ENCODE measurements at places on chromosomes 7 and 10. TPM values are rescaled to one million over a fixed set of nuclear protein-coding genes. Genes with fewer than 3 reads are reported as not detected.

DNA sequence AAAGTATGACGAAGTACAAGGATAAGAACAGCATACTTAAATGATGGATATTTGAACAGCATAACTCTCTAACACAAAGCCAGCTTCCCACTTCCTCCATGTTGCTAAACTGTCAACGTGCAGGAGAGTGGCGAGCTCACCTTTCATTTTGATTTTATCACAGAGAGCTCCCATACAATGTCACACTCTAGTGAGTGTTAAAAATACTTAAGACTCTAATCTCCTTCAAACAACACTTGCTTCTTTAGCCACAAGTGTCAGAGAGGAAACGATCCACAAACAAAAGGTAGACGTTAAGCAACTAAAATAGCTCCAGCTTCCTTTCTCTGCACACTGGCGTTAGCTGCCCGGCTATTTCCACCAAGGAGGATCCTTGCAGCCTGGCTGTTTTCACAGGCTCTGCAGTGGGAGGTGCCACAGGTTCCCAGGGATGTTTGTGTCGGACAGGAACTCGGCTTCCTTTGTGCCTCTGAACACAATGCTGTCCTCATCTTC lies 194.6 kb downstream of the COBL start:
- peak; percentile 72 for DNase-seq

The ZNF3 gene
- 56.0 TPM for total RNA-seq

DNA sequence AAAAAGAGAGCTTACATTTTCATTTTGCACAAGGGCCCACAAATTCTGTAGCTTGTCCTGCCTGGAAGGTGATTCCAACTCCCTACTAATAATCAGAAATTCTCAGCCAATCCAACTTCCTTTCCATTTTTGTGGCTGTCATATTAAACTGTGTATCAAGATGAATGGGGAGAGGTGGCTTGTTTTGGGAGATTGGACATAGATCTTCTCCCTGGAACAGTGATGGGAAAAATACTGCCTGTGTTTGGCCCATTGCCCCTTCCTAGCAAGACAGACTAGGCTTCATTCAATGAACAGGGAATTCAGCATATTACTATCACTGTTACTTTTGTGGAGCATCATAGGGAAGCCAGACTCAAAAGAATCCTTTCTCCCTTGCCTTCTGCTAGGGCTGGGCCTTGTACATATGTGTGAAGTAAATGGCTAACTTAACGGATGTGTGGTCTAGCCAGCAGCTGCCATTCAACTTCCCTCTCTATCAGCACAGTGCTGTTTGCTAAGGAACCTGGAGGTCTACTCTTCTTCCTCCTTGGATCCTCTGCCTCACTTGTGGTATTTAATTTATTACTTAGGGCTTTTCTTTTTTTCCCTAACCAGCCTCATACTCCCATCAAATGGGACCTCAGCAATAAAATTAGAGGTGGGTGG lies 326.0 kb downstream of the BICC1 start:
- no peak for DNase-seq

The LLCFC1 gene
- not detected for total RNA-seq

- no peak for DNase-seq
Measured at GRCh38 chr7:126449611-126450268, 803.0 kb downstream of the GRM8 start.

The C10orf105 gene
- 0.39 TPM for total RNA-seq

- peak; percentile 51 for DNase-seq
Measured at GRCh38 chr10:119198438-119198837, 8.9 kb upstream of the GRK5 start.

The MKI67 gene
- total RNA-seq = 71.3 TPM

GRCh38 chr10:67668448-67668847 lies 27.5 kb downstream of the CTNNA3 start:
- no peak for DNase-seq

- DNase-seq = no peak
Measured at GRCh38 chr7:66050990-66051448, 24.6 kb upstream of the ASL start.

The HOXA10 gene
- total RNA-seq = not detected

The EEPD1 gene
- total RNA-seq = 1.1 TPM

- no peak for DNase-seq
Measured at GRCh38 chr10:15037691-15038090, 6.1 kb upstream of the OLAH start.

DNA sequence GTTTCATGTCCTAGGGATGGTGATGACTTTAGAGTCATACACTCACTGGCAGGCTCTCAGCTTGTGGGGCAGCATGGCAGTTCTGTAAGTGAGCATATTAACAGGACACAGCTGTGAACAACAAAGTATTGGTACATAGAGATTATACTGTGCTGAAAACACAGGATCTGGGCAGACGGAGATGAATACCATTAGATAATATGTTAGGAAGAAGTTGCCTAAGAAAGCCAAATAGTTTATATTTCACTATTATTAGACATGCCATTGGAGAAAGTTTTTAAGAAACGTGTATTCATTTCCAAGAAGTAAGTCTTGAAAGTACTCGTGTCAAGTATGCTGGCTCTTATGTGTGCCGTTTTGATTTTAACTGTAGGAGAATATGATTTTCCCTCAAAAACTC lies 274.5 kb downstream of the INHBA start:
- DNase-seq = no peak

DNA sequence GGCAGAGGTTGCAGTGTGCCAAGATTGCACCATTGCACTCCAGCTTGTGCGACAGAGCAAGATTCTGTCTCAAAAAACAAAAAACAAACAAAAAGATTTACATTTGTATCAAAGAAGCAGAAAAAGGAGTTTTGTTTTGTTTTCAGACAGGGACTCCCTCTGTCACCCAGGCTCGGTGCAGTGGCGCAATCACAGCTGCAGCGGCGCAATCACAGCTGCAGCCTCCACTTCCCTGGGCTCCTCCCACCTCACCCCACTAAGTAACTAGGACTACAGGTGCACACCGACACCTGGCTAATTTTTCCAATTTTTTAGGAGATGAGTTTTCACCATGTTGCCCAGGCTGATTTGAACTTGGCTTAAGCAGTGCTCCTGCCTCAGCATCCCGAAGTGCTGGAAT lies 1.8 kb downstream of the ARMC10 start:
- DNase-seq = no peak

DNA sequence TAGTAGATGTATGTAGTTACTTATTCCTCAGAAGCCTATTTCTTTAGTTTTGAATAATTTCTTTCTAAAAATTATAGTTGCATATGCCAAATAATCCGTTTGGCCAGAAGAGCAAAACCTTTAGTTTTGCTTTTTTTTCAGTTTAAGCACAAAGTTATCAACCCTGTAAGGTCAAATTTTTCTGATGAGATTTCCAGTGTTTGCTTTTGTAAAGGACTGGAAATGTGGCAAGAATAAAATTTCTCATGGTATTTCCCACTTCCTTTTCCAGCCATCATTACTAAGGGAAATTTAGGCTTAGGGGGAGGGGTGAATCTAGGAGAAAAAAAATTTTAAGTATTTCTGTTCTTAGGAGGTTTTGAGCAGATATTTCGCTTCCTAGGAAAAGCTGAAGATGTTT lies 7.6 kb downstream of the CALD1 start:
- no peak for DNase-seq
